ENCODE measurements at places on chromosomes 7 and 10.

DNA sequence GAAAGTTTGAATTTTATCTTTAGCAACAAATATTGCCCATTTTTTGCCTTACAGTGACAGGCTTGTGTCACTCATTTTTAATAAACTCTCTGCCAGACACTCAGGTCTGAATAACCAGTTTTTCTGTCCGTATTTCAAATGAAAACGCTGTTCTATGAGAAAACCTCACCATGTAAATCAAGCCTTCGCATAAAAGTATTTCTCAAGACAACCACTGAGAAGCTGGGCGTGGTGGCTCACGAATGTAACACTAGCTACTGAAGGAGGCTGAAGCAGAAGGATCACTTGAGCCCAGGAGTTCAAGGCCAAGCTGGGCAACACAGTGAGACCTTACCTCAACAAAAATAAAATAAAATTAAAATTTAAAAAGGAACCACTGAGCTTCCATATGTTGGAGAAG, 339.3 kb downstream of the PARD3 start:
- no peak for DNase-seq

- no peak for DNase-seq
Measured at GRCh38 chr7:10632712-10633111, 341.0 kb upstream of the PHF14 start.

DNA sequence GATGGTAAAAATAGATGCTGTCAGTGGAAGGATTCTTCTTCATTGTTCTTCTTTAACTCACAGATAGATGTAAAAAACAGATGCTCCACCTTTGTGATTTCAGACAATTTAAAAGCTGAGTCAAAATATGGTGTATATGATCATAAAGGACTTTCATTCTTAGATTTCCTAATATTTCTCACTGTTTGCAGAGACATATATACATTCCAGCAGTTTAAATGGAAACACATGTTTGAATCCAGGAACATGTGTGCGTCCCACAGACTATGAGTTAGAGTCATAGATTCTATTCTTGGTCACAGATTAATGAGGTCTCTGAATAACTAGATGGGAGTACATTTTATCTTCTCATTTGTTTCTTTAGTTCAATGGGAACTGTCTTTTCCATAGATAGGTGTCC, 109.6 kb downstream of the BICC1 start:
- no peak for DNase-seq

- no peak for DNase-seq
Measured at GRCh38 chr7:45054442-45054841, 34.3 kb downstream of the NACAD start.

- DNase-seq, result no peak
Measured at GRCh38 chr7:155218276-155219153, 79.2 kb upstream of the INSIG1 start.

GRCh38 chr10:74995806-74996205, 115.7 kb upstream of the SAMD8 start:
- DNase-seq, result no peak
